ENCODE measurements at places on chromosomes 12 and 14. TPM values are rescaled to one million over a fixed set of nuclear protein-coding genes. Genes with fewer than 3 reads are reported as not detected.
A peak's percentile ranks its signal among the peaks of the same experiment; 100 is the strongest.

ASB2 gene
- 40.4 TPM for total RNA-seq

FOXN4 gene
- total RNA-seq: not detected

CAPRIN2 gene
- total RNA-seq: 7.7 TPM

CCDC196 gene
- total RNA-seq: not detected

KRT85 gene
- not detected for total RNA-seq

NAV3 gene
- total RNA-seq: 0.13 TPM

PMEL gene
- total RNA-seq: 1.3 TPM

TEX22 gene
- total RNA-seq: 2.7 TPM

ACVRL1 gene
- total RNA-seq: 0.29 TPM

GRCh38 chr14:96802963-96803362, 5.8 kb downstream of the VRK1 start:
- no peak for DNase-seq
- H3K4me1 ChIP-seq: peaks cover 10% of the 10 kb centered on the region
- H3K27me3 ChIP-seq: no peaks in the 10 kb centered on the region
- no peak overlapping the region for H3K4me3 ChIP-seq

DNA sequence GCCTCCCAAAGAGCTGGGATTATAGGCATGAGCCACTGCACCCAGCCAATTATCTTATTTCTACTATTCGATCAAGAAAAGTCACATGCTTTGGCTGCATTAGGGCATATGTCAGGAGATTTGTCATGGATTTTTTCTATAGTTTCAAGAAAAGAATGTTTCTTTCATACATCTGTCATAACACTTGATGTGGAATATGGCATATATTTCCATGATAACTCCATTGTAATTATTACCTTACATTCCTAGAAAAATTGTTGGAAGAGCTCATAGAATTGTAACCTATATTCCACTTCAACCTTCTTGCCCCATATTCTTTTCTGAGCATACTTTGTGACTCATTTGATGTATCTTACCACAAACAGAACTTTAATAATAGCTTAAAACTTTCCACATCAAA, 740.9 kb upstream of the FLRT2 start:
- H3K4me3 ChIP-seq: no peak overlapping the region
- no peak overlapping the region for H3K27ac ChIP-seq
- DNase-seq: no peak
- no peaks in the 10 kb centered on the region for H3K36me3 ChIP-seq
- H3K4me1 ChIP-seq: no peaks in the 10 kb centered on the region

DNA sequence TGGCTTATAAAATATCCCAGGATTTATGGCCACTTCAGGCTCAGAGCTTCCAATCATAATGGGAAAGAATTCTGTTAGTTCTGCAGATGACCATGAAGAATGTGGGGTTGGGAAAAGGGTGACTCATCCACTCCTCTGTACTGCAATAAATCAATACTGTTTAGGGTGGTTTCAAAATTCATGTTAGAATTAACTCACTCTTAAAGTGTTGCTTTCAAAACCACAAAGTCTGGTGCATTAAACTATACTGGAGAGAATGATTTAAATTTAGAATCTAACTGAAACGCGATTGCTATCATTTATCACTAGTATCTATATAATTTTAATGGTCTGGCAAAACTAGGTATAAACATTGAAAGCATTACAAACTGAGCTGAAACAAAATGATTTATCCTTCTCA, 798 bp downstream of the CCDC198 start:
- no peak overlapping the region for H3K27ac ChIP-seq
- H3K4me1 ChIP-seq: no peaks in the 10 kb centered on the region
- no peak overlapping the region for H3K4me3 ChIP-seq
- no peaks in the 10 kb centered on the region for H3K36me3 ChIP-seq
- no peaks in the 10 kb centered on the region for H3K27me3 ChIP-seq
- DNase-seq: no peak

GRCh38 chr14:32621585-32621984, 292.5 kb downstream of the AKAP6 start:
- H3K27me3 ChIP-seq: no peaks in the 10 kb centered on the region
- no peaks in the 10 kb centered on the region for H3K36me3 ChIP-seq
- peaks cover 4% of the 10 kb centered on the region for H3K4me1 ChIP-seq
- H3K4me3 ChIP-seq: no peak overlapping the region

GRCh38 chr12:9784326-9784725, 23.6 kb upstream of the CD69 start:
- H3K27me3 ChIP-seq: no peaks in the 10 kb centered on the region
- DNase-seq: no peak
- no peak overlapping the region for H3K27ac ChIP-seq

- H3K4me1 ChIP-seq: no peaks in the 10 kb centered on the region
- no peak overlapping the region for H3K4me3 ChIP-seq
- H3K36me3 ChIP-seq: no peaks in the 10 kb centered on the region
Observed at GRCh38 chr12:26197832-26198231, 2.5 kb downstream of the SSPN start.

- no peaks in the 10 kb centered on the region for H3K36me3 ChIP-seq
- DNase-seq: no peak
- no peak overlapping the region for H3K27ac ChIP-seq
- no peaks in the 10 kb centered on the region for H3K4me1 ChIP-seq
Observed at GRCh38 chr12:92721130-92721529, 18.3 kb downstream of the PLEKHG7 start.

DNA sequence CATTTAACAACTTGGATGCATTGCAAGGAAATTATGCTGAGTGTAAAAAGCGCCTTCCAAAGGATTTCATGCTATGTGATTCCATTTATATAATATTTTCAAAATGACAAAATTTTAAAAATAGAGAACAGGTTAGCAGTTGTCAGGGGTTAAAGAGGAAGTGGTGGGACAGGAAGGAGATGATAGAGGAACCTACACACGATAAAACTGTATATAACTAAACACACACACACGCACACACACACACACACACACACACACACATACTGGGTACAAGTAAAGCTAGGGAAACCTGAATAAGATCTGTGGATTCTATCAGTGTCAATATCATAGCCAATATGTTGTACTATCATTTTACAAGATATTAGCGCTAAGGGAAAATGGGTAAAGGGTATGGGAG, 17.2 kb downstream of the TTC9 start:
- peak overlapping the region; percentile 89 for H3K27ac ChIP-seq
- peak overlapping the region; percentile 11 for H3K4me3 ChIP-seq
- no peak for DNase-seq

DNA sequence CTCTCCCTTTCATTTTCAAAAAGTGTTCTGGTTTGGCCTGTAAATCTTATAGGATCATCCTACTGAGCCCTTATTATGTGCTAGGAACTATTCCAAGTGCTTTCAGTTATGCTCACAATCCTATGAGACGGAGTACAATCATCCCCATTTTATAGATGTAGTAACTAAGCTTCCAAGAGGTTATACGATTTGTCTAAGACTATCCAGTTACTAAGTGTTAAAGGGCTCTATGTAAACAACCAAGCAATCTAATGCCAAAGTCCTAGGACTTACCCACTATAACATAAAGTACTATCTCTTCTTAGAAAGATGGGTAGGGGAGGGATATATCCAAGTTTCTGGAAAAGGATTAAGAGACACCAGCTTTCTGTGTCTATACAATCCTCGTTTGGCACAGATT, 6.7 kb downstream of the CFL2 start:
- H3K36me3 ChIP-seq: peaks cover 7% of the 10 kb centered on the region
- H3K4me1 ChIP-seq: peaks cover 16% of the 10 kb centered on the region
- H3K27me3 ChIP-seq: no peaks in the 10 kb centered on the region
- H3K27ac ChIP-seq: no peak overlapping the region

DNA sequence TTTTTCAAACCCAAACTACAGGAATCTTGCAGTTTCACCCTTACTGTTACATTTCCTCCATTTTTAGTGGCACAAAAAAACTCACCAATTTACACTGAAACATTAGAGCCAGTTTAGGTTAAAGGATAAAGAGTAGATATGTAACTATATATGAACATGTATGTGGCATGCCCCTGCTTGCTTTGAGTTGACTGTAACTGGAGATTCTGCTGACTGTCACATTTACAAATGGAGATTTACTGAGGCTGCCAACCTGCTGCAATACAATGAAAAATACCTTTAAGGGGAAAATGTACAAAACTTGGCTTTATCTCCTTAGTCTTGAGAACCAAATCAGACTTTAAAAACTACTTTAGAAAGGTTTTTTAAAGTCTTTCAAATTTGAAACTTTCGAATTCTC, 28.3 kb downstream of the STON2 start:
- no peak overlapping the region for H3K4me3 ChIP-seq
- no peaks in the 10 kb centered on the region for H3K27me3 ChIP-seq
- H3K36me3 ChIP-seq: no peaks in the 10 kb centered on the region
- H3K4me1 ChIP-seq: no peaks in the 10 kb centered on the region
- H3K27ac ChIP-seq: no peak overlapping the region
- no peak for DNase-seq

DNA sequence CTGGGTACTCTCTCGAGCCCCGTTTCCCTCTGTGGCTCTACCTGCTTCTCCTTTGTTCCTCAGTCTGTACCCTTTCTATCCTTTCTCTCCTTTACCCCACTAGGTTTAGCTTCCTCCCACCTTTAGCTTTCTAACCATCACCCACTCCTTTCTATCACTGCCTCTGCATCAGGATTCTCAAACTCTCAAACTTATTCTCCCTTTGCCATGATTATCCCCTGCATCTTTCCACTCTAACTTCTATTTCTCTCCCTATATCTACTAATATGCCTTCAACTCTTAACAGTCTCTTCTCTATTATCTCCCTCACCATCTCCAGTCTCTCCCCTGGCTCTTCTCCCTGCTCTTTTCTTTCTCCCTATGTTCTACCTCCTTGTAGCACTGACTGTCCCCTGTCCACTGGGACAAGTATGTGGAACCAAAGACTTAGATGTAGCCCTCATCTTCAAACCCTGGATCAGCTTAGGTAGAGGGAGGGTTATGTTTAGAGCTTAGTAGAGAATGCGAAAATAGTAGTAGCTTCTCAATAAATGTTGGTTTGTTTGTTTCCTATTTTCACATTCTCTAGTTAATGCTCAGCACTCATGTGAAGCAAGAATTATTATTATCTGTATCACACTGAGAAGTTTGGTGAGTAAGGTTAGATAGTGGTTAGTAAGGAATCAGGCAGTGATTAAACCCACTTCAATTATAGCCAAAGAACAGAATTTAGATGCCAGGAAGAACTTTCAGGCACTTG, 3.4 kb downstream of the GDF11 start:
- peaks cover 5% of the 10 kb centered on the region for H3K36me3 ChIP-seq
- H3K27ac ChIP-seq: no peak overlapping the region
- no peak overlapping the region for H3K4me3 ChIP-seq
- no peaks in the 10 kb centered on the region for H3K27me3 ChIP-seq
- no peak for DNase-seq
- peaks cover 5% of the 10 kb centered on the region for H3K4me1 ChIP-seq

DNA sequence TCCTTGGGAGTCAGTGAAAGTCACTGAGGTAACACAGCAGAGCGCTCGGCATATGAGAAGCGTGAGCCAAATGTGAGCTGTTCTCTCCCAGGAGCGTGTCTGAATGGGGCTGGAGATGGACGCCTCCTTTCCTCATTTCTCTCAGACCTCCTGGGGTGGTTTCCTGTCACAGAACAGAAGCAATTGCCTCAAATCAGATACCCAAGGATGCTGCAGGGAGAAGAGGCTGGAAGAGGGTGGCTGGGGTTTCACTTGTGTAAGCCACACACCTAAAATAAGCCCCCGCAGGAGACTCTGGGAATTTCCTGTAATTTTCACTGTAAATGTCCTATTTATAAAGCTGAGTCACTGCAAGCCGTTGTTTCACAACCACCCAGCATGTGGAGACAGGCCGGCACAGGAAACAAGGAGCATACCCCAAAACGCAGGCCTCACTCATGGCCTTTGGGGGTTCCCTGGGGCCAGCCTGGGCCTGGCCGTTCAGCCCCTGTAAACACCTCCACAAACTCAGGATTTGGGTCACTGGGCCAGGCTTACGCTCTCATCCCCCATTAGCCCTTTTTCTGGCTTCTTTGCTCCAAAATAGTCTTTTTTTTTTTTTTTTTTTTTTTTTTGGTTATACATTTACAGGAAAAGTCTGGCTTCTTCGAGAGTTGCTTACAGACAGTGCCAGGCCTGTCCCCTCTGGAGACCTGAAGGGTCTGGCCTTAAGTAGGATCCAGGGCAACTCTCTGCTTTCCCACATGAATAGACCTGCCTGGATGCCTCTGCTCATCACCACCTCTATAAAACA, 55.3 kb downstream of the VCPKMT start:
- 0 out of 2 replicates have a peak overlapping the region, but pooled peaks have one; percentile 25 for H3K4me3 ChIP-seq
- DNase-seq: no peak
- peaks cover 53% of the 10 kb centered on the region for H3K4me1 ChIP-seq
- H3K27me3 ChIP-seq: no peaks in the 10 kb centered on the region
- no peaks in the 10 kb centered on the region for H3K36me3 ChIP-seq

Measured in GM12878 (cell line).